ENCODE measurements at places on chromosomes 12 and 14. TPM values are rescaled to one million over a fixed set of nuclear protein-coding genes. Genes with fewer than 3 reads are reported as not detected.
A peak's percentile ranks its signal among the peaks of the same experiment; 100 is the strongest.

DNA sequence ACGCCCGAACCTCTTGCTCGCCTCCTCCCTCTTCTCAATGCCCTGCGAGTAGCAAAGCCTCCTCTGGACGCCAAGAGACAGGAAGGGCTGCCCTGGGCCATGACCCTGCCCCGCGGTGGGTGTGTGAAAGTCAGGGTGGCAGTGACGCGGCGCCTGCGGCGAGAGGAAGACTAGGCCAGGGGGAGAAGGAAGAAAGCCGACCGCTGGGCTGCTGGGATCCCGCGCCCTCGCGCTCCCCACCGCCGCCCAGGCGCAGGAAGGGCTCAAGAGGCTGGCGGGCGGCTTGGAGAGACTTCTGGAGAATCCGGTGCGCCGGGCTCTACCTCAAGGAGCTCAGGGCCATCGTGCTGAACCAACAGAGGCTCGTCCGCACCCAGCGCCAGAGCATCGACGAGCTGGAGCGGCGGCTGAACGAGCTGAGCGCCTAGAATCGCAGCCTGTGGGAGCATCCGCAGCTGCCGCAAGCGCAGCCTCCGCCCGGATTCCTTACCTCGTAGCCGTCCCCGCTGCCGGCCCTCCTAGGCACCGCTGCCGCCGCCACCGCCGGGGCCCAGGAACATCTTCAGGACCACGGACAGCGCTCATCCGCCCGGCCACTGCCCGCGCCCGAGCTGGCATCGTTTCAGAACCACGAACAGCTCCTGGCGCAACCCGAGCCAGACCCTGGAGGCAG, 105.0 kb upstream of the PRB2 start:
- peak; percentile 65 for DNase-seq

Gene FSCB
- total RNA-seq: 0.59 TPM

- no peak for DNase-seq
These were observed 118.9 kb downstream of the STAB2 start for GRCh38 chr12:103705927-103706326.

DNA sequence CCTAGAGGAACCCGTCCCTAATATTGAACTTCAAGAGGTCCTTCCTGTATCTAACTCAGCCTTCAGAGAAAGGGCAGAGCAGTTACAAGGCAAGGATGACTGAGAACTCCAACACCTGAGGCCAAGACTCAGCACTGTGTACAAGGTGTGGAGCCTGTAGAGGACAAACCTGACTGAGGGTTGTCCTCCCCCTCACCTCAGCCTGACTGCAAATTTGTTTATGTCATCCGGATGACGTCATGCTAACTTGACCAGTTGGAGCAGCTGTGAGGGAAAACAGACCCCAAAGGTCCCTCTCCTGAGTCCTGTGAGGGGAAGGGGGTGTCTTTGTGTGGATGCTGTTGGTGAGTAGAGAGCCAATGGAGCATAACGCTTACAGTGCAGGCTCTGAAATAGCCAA, 4.3 kb downstream of the CRACR2A start:
- peak; percentile 39 for DNase-seq

Gene SLC39A5
- 0.98 TPM for total RNA-seq

Gene TAPBPL
- total RNA-seq: 16.5 TPM

Gene ITGB7
- total RNA-seq: 2.9 TPM

All from breast epithelium (tissue), 4 donors.